HepG2 (cell line): ENCODE measurements at places on chromosomes 5 and 9.

DNA sequence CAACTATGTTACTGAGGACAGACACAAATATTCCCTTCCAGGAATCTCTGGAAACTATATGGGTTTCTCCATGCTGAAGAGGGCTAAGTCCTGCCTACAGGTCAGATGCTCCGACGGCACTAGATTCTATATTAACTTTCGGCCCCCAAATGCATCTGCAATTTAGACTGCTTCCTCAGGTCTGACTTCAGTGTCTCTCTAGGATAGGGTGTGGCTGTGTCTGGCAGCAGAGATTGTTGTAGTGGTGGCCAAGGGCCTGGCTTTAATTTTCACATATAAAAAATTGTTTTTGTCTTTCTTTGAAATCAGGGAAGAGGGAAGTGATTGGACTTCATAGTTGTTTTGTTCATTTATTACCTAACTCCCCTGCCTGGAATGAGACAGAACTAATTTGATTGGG, 101.8 kb downstream of the PJA2 start:
- H3K4me3 ChIP-seq, result no peak overlapping the region
- H3K27me3 ChIP-seq, result peaks cover 17% of the 10 kb centered on the region; the same call in 2 of the 3 replicates
- no peaks in the 10 kb centered on the region for H3K36me3 ChIP-seq

- no peaks in the 10 kb centered on the region for H3K27me3 ChIP-seq
- H3K4me1 ChIP-seq, result no peaks in the 10 kb centered on the region
- no peak overlapping the region for H3K4me3 ChIP-seq
- no peak for DNase-seq
- H3K36me3 ChIP-seq, result no peaks in the 10 kb centered on the region
Observed at GRCh38 chr5:58022055-58022454, 437.8 kb downstream of the PLK2 start.

GRCh38 chr5:38806775-38807258, 39.0 kb upstream of the OSMR start:
- H3K36me3 ChIP-seq, result no peaks in the 10 kb centered on the region
- H3K27me3 ChIP-seq, result no peaks in the 10 kb centered on the region
- DNase-seq, result peak; percentile 42
- H3K27ac ChIP-seq, result no peak overlapping the region
- no peak overlapping the region for H3K4me3 ChIP-seq

DNA sequence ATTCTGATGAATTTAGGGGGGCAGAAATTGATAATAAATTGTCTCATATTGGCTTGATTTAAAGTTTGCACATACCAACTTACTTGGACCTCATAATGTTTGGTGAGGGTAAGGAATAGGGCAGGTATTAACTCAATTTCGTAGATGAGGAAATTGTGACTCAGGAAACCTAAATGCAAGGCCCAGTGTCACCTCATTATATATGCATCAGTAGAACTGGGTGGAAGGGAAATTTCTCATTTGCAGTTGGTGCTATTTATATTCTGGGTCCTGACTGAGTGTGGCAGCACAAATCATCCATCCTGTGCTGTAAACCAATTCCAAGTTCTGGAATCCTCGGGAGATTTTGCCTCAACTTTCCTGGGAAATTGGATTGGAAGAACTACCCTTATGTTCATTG, 103.0 kb downstream of the SPATA31D1 start:
- no peaks in the 10 kb centered on the region for H3K4me1 ChIP-seq
- no peaks in the 10 kb centered on the region for H3K27me3 ChIP-seq
- no peak for DNase-seq
- H3K36me3 ChIP-seq, result no peaks in the 10 kb centered on the region
- H3K4me3 ChIP-seq, result no peak overlapping the region

- DNase-seq, result peak; percentile 37
- peak overlapping the region; percentile 95 for H3K4me3 ChIP-seq
- H3K4me1 ChIP-seq, result peaks cover 55% of the 10 kb centered on the region
- peaks cover 8% of the 10 kb centered on the region for H3K36me3 ChIP-seq
- H3K27ac ChIP-seq, result peak overlapping the region; percentile 98
Observed at GRCh38 chr5:53479045-53479589, 1.3 kb upstream of the FST start.

GRCh38 chr5:57302164-57302563, 128.3 kb downstream of the GPBP1 start:
- H3K27ac ChIP-seq, result no peak overlapping the region
- peaks cover 21% of the 10 kb centered on the region for H3K4me1 ChIP-seq
- peak; percentile 28 for DNase-seq
- H3K36me3 ChIP-seq, result no peaks in the 10 kb centered on the region

- no peaks in the 10 kb centered on the region for H3K27me3 ChIP-seq
- no peaks in the 10 kb centered on the region for H3K4me1 ChIP-seq
- H3K4me3 ChIP-seq, result no peak overlapping the region
Observed at GRCh38 chr9:111052791-111053190, 14.5 kb upstream of the LPAR1 start.

GRCh38 chr5:38557308-38557710, 863 bp upstream of the LIFR start:
- DNase-seq, result no peak
- peaks cover 42% of the 10 kb centered on the region for H3K4me1 ChIP-seq
- H3K4me3 ChIP-seq, result peak overlapping the region; percentile 87
- peak overlapping the region; percentile 84 for H3K27ac ChIP-seq
- H3K27me3 ChIP-seq, result no peaks in the 10 kb centered on the region; the same call in 2 of the 3 replicates
- H3K36me3 ChIP-seq, result no peaks in the 10 kb centered on the region

- peak; percentile 5 for DNase-seq
- H3K27me3 ChIP-seq, result peaks cover 3% of the 10 kb centered on the region; the same call in 2 of the 3 replicates
- no peak overlapping the region for H3K27ac ChIP-seq
- H3K4me1 ChIP-seq, result no peaks in the 10 kb centered on the region; the same call in 1 of the 2 replicates
- no peak overlapping the region for H3K4me3 ChIP-seq
- H3K36me3 ChIP-seq, result no peaks in the 10 kb centered on the region
Observed at GRCh38 chr5:61817472-61818326, 485.6 kb downstream of the ZSWIM6 start.

GRCh38 chr5:12668564-12668963, 764.3 kb upstream of the CTNND2 start:
- no peak for DNase-seq
- no peaks in the 10 kb centered on the region for H3K27me3 ChIP-seq
- no peak overlapping the region for H3K27ac ChIP-seq
- no peaks in the 10 kb centered on the region for H3K4me1 ChIP-seq
- H3K36me3 ChIP-seq, result no peaks in the 10 kb centered on the region
- no peak overlapping the region for H3K4me3 ChIP-seq

- no peak for DNase-seq
- H3K27me3 ChIP-seq, result no peaks in the 10 kb centered on the region
- no peak overlapping the region for H3K27ac ChIP-seq
- peaks cover 6% of the 10 kb centered on the region; the same call in 2 of the 3 replicates for H3K36me3 ChIP-seq
Observed at GRCh38 chr9:112856843-112857242, 33.8 kb downstream of the SLC46A2 start.

DNA sequence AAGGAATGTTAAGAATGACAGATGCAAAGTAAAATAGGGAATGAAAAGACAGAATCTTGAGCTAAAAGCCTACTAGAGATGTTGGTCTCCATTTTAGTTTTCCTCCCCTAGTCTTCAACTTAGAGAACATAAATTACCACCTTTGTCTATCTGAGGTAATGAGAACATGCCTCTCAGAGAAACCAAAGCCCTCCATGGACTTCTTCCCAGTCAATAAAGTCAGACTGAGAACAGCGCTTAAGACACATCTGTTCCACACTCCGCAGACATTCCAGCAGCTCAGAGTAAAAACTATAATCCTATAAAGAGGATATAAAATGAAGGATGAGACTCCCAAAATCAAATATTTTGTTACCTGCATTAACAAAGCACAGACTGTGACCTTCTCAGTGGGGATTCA, 79.2 kb downstream of the DPYSL3 start:
- no peak overlapping the region for H3K27ac ChIP-seq
- no peak for DNase-seq
- no peaks in the 10 kb centered on the region for H3K36me3 ChIP-seq
- no peaks in the 10 kb centered on the region for H3K27me3 ChIP-seq
- no peak overlapping the region for H3K4me3 ChIP-seq
